ENCODE measurements at places on chromosomes 5 and 9.

- no peak for DNase-seq
These were observed 90.8 kb downstream of the PLPPR1 start for GRCh38 chr9:101119206-101119819.

- no peak for DNase-seq
These were observed 34.1 kb downstream of the CFAP77 start for GRCh38 chr9:132443951-132444607.

GRCh38 chr9:123528501-123528900 lies 172.5 kb downstream of the CRB2 start:
- DNase-seq = no peak

DNA sequence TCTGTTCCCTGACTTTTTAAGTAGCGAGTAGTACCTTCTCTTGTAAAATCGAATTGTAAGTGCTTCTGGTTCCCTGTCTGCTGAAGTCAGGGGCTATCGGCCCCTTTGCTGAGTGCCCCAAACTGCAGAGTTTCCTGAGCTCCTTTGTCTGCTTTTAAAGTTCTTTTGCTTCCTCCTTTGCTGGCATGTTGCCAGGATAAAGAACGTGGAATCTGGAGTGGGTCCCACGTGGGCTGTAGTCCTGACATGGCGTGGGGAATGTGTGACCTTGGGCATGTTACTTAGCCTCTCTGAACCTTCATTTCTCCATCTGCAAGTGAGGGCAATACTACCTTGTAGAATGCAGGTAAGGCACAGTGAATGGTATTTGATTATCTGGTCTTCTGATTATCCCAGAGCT lies 13.7 kb upstream of the ODF2 start:
- DNase-seq = no peak

- no peak for DNase-seq
These were observed 6.1 kb downstream of the TNC start for GRCh38 chr9:115111874-115112273.

DNA sequence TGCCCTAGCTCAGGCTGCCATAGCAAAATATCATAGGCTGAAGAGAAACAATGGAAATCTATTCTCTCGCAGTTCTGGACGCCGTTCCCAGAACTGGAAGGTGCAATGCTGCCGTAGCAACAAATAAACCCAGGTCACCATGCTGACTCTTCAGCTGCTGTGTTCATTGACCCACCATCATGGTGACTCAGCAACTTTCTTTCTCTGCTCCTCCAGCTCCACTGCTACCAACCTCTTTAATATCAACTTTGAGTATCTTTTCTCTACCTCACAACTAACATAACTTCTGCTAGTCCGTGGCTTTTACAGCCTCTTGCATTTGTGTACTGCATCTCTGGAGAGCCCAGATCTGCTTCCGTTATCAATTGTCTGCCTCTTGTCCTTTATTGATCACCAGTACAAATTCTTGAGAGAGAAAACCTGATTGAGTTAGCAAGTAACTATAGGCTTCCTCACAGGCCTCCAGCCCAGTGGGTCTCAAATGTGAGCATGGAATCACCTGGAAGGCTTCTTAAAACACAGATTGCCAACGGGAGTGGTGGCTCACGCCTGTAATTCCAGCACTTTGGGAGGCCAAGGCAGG lies 47.3 kb upstream of the SLC30A5 start:
- DNase-seq = no peak

GRCh38 chr5:126878634-126879033 lies 101.7 kb downstream of the LMNB1 start:
- no peak for DNase-seq

- no peak for DNase-seq
These were observed 360.0 kb downstream of the OSTF1 start for GRCh38 chr9:75448281-75448680.

DNA sequence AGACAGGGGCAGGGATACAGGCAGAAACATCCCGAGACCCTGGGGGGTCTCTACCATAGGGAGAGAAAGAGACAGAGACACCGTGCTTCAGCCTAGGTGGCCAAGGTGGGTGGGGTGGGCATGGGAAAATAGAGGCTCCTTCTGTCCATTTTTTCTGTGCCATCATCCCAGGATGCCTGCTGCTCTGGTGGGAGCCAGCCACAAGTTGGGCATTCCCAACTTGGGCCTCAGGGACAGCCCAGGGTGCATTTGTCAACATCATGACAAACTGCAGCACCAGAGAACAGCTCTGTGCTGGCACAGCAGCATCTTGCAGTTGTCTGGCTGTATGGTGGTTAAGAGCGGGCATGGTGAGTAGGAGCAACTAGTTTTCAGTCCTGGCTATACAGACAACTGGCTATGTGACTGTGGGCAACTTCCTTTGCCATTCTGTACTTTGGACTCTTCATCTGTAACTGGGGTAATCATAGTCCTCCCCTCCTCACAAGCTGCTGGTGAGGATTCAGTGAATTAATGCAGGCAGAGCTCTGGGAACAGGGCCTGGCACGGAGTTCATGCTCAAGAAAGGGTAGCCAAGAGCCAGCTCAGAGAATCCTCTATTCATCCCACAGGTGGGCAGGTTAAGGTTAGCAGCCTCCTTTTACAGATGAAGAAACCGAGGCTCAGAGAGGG lies 100.4 kb downstream of the RGS3 start:
- DNase-seq = no peak

DNA sequence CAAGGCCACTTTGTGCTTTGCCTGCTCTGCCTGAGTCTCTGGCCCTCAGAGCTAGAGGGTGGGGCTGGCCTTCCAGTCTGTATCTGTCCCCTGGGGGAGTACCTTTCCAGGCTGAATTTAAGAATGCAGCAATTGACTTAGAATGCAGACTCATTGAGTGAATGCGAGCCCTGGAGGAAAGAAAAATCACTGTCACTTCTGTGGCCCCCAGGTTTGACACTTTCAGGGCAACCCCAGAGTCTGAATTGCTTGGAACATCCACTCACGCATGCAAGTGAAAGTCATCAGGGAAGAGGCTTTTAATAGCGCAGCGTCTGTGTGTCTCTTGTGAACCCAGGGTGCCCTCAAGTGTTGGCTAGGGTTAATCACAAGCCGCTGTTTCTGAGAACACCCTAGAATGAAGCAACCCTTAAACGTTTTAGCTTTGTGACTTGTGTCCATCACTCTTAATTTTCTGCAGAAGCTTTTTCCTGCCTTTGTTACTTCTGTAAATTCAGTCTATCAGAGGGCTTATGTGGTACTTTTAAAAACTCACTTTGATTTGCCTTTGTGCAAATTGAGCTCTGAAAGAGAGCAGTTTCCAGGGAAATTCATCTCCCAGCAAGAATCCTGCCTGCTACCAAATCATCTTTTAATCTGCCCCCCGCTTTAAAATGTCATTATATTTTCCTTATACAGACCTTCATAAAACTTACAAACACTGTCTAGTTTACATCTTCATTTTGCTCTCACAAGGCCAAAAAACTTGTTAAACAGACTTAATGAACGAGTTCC lies 146.8 kb upstream of the IQGAP2 start:
- peak; percentile 23 for DNase-seq

GRCh38 chr5:132422720-132423437 lies 53.4 kb downstream of the SLC22A5 start:
- DNase-seq = no peak

DNA sequence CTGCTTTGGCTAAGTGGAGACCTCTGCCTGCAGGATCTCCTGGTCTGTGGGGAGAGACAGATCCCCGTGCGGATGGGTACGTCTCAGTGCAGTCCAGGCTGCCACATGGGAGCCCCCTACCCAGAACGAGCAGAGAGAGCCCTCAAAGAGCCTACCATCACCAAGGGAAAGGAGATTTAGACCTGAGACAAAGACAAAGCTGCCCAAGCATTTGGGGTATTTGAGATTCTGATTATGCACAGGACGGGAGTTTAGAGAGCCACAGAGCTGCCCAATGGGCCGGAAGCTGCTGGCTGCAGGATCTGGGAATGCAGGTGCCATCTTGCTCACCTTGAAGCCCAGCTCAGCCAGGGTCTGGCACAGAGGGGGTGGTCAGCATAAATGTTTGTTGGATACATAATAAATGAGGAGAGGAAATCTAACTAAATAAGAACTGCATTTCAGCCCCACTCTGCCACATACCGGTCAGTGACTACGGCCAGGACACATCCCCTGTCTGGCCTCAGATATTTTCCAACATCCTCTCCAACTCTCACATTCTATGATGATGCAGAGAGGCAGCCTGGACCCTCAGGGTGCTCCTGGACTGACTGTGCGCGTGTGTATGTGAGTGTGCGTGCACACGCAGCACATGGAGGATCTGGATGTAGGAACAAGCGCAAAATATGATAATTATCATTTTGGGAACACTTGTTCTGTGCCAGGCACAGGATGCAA lies 157.8 kb downstream of the FGF18 start:
- no peak for DNase-seq

GRCh38 chr5:83069096-83069799 lies 7.9 kb downstream of the TMEM167A start:
- no peak for DNase-seq

DNA sequence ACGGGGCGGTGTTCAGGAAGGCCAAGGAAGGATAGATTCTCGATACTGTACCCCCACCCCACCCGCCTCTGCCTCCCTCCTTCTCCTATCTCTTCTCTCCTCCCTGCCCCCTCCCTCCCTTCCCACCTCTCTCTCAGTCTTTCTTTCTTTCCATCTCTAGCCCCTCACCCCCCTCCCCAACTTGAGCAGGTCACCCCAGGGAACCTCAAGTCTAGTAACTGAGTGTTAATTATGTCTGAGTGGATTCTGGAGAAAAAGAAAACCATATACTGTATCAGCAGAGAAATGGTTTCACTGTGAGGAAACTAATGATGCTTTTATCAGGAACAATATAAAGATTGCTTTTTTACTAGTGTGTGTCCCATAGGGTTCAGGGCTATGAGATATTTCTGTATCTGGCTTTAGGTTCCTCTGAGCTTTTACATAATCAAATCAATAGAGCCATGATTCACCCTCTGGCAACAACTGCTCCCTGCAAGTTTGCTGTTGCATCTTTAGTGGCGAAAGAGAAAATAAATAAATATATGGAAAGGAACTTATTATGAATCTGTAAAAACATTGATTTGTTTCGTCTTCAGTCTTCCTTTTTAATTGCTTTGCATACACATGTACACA lies 639.7 kb downstream of the CCDC171 start:
- no peak for DNase-seq

- DNase-seq = no peak
These were observed 31.1 kb downstream of the TRIO start for GRCh38 chr5:14174230-14174636.
